ENCODE measurements at places on chromosomes 12 and 14.

DNA sequence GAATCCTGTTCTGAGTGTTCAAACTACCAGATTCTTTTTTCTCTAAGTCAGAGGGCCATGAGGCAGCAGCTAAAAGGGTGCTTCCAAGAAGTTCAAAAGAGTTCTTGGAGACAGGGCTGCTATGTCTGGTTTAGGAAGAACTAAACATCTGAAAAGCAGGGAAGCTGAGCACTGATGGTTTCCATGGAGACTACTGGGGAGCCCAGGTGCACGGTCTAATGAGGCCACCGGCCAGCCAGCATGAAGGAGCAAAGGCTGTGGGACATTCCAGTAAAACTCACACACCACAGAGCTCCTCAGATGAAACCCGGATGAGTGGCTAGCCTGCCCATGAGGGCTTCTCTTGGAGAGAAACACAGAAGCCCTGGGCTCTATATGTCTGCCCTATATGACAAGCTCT lies 97.3 kb downstream of the KCNK10 start:
- DNase-seq: no peak

- DNase-seq: no peak
Observed at GRCh38 chr12:92921877-92922276, 7.2 kb downstream of the EEA1 start.

- DNase-seq: no peak
Observed at GRCh38 chr12:46519407-46519806, 146.8 kb upstream of the SLC38A2 start.

- DNase-seq: no peak
Observed at GRCh38 chr12:106025129-106025528, 113.6 kb downstream of the NUAK1 start.

GRCh38 chr12:47617476-47617875 lies 88.4 kb downstream of the RPAP3 start:
- no peak for DNase-seq

DNA sequence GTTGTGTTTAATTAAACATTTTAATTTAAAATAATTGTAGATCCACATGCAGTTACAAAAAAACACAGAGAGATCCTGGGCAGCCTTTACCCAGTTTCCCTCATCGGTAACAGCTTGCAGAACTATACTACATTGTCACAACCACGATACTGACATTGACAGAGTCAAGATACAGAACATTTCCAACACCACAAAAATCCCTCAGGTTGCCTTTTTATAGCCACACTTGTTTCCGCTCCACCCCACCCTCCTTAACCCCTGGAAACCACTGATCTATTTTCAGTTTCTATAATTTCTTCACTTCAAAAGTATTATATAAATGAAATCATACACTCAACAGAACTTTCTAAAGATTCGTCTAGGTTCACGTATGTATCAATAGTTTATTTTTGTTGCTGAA lies 458.8 kb upstream of the SOX5 start:
- no peak for DNase-seq

GRCh38 chr12:29673346-29673745 lies 110.4 kb downstream of the TMTC1 start:
- DNase-seq: no peak

DNA sequence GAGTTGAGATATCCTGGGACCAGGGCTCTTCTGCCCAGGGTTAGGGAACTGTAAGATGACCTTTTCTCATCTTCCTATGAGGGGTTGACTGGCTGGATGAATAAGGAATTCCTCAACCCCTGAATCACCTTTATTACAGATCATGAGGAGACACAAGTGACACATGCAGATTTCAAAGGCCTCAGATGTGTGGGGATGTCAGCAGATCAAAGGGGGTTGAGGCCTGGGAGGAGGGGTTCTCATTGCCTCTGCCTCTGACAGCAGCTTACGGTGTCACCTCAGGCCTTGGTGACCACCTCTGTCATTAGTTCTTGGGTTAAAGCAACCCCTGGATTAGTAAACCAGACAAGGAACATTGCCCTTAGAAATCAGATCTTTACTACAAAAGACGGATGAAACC lies 2.1 kb upstream of the KRT72 start:
- DNase-seq: no peak

DNA sequence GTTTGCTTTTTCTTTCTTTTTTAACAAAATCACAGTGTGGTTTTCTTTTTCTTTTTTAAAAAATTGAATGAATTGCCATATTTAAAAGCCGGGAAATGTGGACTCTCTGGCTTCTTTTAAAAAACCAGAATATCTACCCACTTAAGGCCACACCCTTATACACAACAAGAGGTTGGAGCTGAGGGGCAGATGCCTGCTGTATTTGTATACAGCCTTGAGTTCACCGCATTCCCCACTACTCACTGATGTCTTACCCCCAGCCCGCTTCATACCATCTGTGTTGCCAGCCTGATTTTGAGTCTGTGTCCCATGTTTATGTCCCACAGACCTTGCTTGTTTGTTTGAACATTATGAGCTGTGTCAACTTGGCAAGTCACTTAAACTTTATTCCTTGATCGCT lies 14.3 kb downstream of the JDP2 start:
- no peak for DNase-seq

DNA sequence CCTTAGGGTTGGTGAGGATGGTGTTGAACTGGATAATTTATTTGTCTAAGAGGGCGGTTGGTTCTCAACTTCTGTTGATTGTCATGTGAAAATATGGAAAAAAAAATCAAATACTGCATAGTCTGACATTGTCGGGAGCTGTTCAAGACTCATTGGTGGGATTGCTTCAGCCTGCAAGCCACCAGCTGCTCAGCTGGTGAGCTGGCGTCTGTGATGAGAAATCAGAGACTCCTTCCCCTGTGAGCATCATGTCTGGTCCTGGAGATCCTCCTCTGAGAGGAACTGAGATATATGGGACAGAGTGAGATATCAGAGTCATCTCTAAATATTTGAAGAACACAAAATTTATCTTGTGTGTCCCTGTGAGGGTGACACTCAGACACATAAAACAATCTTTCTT lies 49.9 kb downstream of the TRIM9 start:
- DNase-seq: no peak

DNA sequence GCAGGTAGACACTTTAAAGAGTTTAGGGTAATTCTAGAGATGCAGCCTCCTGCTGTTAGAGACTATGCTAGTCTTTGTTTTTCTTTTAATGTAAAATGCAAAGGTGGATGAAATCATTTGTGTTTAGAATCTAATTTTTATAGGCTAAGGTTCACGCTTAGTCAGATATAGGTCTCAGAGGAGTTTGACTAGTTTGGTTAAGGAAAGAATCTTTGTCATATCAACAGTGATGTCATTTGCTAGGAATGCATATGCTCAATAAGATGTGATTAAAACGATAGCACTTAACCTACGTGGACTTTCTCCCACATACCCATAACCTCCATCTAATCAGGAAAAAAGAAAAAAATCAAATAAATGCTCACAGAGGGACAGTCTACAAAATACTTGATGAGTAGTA lies 859.3 kb upstream of the ATXN7L3B start:
- DNase-seq: no peak

DNA sequence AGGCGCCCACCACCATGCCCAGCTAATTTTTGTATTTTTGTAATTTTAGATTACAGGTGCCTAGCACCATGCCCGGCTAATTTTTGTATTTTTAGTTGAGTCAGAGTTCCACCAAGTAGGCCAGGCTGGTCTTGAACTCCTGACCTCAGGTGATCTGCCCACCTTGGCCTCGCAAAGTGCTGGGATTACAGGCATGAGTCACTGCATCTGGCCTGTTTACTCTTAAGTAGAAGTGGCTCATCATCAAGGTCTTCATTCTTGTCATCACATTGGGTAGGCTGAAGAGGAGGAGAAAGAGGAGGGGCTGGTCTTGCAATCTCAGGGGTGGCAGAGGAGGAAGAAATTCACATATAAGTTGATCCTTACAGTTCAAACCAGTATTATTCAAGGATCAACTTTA lies 152.4 kb upstream of the ATP2B1 start:
- no peak for DNase-seq

GRCh38 chr12:57713209-57713608 lies 19.3 kb downstream of the OS9 start:
- DNase-seq: no peak

DNA sequence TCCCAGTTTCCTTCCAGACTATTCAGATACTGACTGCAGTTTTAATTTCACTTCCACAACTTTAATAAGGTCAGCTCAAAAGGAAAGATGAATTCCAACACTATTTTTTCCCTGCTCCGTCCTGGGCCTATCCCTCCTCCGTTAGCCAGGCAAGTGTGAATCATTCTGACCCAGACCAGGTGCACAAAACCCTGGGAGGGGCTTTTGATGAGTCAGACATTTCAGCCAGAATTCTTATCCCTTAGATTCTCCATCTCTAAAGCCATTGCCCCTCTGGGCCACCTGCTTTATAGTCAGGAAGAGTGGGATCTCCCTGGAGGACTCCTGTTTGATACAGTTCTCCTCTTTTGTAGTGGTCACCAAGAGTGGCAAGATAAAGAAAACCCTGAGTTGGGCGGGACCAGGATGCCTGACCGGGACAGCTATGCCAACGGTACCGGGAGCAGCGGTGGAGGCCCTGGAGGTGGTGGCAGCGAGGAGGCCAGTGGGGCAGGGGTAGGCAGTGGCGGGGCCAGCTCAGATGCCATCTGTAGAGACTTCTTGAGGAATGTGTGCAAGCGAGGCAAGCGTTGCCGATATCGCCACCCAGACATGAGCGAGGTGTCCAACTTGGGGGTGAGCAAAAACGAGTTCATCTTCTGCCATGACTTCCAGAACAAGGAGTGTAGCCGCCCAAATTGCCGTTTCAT lies 2.2 kb downstream of the ZC3H10 start:
- DNase-seq: no peak

- no peak for DNase-seq
Observed at GRCh38 chr14:59091976-59092375, 96.5 kb upstream of the DAAM1 start.

GRCh38 chr12:95997276-95997675 lies 1.1 kb upstream of the HAL start:
- DNase-seq: no peak

DNA sequence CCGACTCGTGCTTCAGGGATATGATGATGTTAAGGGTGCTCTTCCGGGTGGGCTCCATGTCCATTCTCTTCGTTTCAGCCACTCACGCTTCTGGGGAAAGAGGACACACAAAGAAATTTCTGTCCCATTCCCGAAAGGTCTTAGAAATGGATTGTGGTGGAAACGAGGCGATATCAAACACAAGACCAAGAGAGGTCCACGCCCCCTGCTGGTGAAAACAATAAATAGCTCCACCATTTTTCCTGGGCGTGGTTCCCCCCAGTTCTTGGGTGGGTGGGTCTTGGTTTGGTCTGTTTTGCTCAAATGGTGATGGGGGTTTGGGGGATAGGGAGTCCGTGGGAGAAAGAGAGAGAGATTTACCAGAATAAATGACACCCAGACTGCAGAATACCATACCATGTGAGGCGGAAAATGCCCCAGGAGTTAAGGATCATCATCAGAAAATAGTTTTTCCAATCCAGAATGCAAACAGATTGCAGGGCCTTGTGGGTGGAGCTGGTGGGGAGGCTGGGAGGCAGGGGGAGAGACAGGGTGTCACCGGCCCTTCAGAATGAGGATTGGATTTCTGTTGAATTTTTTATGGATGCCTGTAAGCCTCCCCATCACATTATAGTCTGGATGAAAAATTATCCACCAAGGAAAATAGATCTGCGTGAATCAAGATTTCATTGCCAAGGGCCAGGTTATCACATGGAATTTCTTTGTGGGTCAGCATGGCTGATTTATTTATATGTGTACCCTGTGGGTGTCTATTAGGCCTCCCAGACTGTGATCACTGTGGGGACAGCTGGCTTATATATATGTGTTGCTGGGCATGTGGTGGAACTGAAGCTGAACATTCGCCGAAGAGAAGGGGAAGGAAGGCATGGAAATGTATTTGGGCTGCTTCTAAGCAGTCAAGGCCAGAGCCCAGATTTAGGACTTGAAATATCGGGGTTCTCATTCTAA lies 55.8 kb downstream of the SRRM4 start:
- no peak for DNase-seq

- DNase-seq: no peak
Observed at GRCh38 chr14:93520053-93520607, 89.4 kb downstream of the UNC79 start.

DNA sequence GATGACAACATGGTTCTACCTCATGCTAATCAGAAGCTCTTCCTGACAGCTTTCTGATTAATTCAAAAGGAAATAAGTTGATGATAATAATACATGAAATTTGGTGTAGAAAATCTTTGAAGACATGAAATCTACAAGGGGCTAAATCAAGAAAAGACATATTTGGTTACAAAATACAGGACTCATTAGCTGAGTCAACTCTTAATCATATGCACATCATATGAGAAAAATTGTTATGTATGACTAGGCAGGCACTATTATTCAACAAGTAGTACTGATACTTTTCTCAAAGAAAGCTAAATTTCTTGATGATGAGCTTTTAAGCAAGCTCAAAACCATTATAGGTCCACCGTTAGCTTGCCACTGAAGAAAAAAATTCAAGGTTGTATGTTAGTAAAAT lies 7.1 kb downstream of the ABCC9 start:
- DNase-seq: no peak

GRCh38 chr14:39175445-39176262 lies 600 bp downstream of the PNN start:
- no peak for DNase-seq

- no peak for DNase-seq
Observed at GRCh38 chr12:113162102-113163029, 12.8 kb downstream of the CFAP73 start.

GRCh38 chr14:22849212-22849819 lies 12.9 kb downstream of the MMP14 start:
- DNase-seq: no peak

GRCh38 chr12:116535241-116535640 lies 23.9 kb upstream of the MAP1LC3B2 start:
- DNase-seq: no peak

- DNase-seq: no peak
Observed at GRCh38 chr12:112980491-112981158, 2.3 kb downstream of the OAS2 start.

DNA sequence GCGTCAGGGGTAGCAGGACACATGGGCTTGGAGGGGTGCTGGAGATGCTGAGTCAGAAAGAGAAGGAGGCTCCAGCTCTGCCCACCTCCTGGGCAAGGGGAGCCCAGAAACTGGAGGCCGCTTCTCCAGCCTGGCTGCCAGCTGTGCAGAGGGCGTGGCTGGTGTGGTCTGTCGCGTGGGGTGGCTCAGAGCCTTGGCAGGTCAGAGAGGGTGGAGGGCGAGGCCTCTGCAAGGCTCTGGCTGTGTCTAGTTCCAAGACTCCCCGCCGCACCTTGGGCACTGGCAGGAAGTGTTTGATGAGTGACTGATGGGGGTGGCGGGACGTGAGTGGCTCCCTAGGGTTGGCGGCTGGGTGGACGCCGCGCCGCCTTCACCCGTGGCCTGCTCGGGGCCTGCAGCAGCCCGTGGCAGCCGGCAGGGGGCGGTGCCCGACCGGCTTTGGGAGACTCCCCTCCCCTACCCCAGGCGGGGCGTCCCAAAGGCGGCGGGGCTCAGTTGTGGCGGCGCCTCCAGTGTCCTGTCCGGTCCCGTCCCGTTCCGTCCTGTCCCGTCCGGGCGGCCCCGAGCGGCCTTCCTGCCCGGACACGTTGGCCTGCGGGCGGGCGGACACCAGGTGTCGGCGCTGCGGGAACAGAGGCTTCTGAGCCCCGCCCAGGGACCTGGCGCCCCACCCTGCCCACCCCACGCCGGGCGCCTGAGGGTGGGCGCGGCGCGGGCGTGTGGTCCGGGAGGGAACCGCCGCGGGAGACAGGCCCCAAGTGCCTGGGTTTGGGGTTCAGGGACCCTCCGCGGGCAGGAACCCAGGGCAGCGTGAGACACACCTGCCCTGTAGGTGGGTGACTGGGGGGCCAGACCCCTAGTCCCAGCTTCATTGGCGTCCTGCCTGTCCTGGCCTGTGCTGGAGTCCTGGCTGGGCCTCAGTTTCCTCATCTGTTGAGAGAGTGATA lies 39.7 kb downstream of the KRT80 start:
- no peak for DNase-seq
